ENCODE measurements at places on chromosomes 6 and 20.
A peak's percentile ranks its signal among the peaks of the same experiment; 100 is the strongest.

DNA sequence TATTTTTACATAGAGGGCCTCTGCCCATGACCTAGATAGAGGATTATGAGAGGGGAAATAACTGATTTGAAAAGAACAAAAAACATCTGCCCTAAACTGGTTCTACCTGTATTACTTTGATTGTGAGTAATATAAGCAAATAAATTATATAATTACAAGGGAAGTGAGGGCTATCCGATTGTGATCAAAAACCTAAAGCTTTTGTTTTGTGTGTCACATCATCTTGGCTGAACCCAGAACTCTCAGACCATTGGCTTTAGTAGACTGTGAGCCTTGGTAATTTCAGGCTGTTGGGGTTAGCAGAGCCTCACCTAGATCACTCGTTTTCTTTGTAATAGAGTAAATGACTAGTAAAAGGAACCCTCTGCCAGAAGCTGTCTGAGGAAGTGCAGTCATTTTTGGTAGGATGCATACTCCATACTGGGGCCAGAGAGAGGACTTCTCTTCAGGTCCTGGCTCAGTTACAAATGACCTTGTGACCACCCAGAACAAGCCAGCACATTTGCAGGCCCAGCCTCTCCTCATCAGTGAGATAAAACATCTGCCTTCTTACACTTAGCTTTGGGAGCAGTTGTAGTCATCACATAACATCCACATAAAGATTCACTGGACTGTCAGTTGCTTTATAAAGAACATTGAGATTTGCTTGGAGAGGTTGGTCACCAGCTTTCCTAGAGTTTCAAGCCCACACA is 13.5 kb downstream of the STK35 start:
- DNase-seq: no peak

DNA sequence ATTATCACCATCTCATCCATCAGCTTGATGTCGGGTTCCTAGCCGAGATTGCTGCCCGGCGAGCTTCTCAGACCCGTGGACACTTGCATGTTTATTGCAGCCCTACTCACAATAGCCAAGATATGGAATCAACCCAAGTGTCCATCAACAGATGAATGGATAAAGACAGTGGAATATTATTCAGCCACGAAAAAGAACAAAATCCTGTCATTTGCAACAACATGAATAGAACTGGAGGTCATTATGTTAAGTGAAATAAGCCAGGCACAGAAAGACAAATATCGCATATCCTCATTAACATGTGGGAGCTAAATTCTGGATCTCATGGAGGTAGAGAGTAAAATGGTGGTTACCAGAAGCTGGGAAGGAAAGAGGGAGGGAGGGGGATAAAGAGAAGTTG is 49.1 kb upstream of the SLC2A12 start:
- no peak for DNase-seq

DNA sequence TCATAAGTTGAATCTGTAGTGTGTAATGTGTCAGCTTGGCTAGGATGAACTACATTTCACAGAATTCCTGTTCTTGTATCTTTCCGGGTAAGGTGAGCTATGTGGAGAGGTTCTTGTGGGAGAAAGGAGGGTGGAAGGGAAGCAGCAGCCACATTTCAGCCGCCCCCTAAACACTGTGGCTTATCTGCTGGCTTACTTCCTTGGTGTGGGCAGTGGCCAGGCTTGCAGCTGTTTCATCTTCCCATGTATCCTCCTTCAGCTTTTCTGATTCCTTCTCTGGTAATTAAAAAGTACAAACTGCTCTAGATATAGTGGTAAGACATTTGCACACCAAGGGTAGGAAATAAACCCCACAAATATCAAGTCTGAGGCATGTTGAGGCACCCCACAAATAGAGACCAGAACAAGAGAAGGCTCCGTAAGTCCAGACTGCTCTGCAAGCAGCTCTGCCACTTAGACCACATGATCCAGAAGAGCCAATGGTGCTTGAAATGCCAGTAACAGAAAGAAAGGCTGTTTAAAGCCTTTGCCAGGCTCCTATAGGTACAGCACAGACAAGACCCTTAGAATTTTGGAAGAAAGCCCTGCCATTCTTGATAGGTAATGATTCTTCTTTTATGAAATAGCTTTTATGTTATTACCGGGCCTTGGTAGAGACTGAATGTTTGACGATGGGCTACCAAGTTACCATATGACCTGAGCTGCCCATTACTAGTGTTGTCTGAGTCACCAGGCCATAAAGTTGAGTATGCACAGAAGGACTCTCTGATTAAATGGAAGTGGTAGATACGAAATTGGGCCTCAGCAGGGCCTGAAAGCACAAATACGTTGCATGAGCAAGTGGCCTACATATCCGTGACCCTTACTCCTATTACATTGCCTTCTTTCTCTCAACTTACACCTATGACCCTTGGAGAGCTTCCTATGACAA is 215.0 kb upstream of the SGK1 start:
- DNase-seq: no peak

GRCh38 chr6:1527073-1527457 is 82.7 kb upstream of the FOXC1 start:
- peak; percentile 36 for DNase-seq

DNA sequence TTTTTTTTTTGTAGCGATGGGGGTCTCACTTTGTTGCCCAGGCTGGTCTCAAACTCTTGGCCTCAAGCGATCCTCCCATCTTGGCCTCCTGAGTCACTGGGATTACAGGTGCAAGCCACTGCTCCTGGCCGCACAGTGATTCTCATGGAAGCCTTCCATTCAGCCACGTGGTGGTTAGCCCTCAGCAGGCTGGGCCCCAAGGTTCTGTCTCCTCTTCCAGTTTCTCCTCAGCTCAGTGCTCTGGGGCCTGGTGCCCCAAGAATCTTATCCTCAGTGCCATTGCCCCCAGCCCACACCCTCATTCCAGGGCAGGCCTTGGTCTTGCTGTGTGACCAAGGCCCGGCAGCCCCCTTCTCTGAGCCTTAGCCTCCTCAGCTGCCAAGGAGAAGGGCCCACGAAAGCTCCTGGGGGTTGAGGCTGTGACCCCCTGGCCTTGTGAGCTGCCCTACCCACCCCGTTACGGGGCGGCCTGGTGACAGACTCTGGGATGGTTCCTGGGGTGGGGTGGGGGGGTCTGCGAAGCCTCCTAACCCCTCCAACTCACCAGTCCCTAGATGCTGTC is 16.4 kb downstream of the SRC start:
- DNase-seq: no peak

DNA sequence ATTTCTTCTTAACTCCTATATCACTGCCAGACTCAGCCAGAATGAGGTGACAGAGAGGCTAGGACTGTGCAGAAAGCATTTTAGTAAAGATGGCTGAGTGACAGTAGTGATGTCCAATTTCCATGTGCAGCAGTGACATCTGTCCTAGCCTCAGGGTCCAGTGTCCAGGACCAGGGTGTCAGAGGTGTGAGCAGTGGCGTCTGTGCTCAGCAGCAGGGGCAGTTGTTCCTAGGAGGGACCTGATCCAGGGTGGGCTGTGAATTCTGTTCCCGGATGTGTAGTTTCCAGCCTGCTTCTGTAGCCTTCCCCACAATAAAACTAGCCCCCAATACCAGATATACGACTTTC is 6.0 kb downstream of the HLA-B start:
- no peak for DNase-seq

DNA sequence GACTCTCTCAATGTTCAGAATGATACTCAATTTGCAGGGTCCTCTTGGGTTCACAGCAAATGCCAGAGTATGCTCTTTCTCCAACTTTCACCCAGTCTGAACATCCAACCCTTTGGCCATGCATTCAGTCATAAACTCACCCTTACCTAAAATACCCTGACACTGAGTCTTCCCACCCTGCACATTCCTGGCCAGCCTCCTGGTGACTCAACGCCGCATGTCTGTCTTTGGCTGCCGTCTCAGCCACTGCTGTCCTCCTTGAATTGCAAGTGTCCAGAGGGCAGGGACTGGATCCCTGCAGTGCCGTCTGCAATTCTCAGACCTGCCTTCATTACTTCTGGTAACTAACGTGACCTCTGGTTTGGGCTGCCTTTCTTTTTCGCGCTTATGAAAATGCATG is 593.4 kb downstream of the QKI start:
- DNase-seq: no peak

GRCh38 chr6:25154034-25154596 is 125.1 kb upstream of the CARMIL1 start:
- no peak for DNase-seq

All from retina (tissue), 1 donor.